CD4-positive, alpha-beta T cell treated with Interleukin-12 subunit alpha and Interleukin-12 subunit beta, for 1 hour (primary cell): ENCODE measurements at places on chromosomes 2 and 18.

DNA sequence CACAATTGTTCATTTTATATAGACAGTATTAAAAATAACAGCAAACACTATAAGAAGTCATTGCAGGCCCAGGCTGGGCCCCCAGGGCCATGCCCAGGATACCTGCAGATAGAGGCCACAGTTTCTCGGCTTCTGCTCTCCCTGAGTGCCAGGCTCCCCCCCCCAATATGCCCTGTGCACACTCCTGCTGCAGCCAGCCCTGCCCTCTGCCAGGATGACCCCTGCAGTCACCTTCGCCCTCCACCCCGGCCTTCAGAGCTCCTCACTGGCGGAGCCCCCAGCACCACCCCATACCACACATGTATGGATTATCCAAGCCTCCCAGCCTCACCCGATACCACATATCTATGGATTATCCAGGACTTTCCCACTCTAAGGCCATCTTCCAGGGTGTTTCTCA lies 104.5 kb downstream of the TPO start:
- DNase-seq = no peak

GRCh38 chr2:195513119-195513518 lies 143.9 kb upstream of the SLC39A10 start:
- DNase-seq = no peak

GRCh38 chr2:57296795-57297517 lies 749.6 kb upstream of the VRK2 start:
- DNase-seq = no peak

- no peak for DNase-seq
Observed at GRCh38 chr18:9135912-9136314, 668 bp upstream of the ANKRD12 start.

DNA sequence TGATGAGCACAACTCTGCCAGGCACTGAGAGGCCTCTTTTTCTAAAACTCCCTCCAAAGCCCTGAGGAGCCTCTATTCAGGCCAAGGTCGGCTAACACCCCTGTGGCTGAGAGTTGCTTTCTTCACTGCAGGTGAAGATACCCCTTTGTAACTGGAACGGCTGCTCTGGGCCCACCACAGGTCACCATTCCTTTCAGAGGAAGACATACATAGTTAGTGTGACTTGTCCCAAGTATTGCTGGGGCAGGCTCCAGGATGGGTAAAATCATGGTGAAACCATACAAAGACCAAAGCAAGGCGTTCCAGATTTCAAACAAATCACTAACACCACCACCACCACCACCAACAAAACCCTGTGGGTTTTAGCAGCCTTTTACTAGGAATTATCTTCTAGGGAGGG lies 36.8 kb downstream of the CHST10 start:
- DNase-seq = no peak

DNA sequence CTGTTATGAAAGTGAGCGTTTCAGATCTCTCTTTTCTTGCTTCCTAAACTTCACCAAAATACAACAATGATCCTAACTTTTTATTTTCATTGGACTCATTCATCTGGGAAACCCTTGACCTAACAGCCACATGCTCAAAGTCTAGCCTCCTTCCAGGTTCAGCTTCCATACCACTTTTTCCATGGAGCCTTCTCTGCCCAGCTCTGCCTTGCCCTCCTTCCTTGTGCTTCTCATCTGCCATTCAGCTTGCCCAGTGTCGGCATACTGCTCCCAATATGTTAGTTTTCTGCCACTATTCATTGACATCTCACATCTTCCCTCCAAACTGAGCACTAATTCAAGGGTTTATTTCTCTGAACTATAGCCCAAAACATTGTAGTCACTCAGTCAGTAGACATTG lies 214.7 kb downstream of the RAD51AP2 start:
- no peak for DNase-seq

DNA sequence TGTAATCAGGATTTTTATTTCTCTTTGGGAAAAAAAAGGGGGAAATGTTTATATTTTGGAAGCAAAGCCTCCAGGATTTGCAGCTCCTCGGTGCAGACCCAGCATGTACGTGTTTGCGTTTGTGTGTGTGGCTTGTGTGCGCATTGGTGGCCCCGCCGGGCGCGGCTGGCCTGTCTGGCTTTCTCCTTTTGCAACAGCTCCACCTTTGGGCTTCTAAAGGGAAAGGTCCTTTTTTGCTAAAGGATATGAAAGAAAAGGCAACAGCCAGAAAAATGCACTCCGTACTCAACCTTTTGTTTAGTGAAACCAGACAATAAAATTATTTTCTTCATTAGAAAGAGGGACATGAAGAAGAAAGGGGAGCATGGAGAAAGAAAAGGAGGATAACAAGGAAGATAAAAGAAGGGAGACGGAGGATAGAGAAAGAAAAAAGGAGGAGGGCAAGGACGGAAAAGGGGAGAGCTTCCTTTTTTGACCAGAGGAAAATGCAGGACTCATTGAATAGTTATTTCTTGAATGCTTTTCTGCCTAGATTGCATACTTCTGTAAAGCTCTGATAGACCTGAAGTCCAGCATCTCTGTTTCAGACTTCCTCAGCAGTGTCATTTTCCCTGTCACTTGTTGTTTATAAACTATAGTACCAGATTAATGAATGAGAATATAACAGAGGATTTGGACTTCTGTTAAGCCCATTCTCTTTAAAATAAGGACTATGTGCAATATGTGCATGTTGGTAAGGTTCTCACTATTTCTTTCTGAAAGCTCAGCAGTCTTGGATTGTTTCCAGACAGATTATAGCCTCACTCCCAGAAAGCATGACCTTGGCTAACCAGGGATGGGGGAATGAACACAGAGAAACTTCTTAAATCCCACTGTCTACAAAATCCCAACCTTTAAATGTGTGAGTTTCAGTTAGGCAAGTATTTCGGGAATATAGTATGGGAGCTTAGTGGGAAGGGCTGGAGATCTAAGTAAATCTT lies 563.1 kb upstream of the PIK3C3 start:
- DNase-seq = no peak

DNA sequence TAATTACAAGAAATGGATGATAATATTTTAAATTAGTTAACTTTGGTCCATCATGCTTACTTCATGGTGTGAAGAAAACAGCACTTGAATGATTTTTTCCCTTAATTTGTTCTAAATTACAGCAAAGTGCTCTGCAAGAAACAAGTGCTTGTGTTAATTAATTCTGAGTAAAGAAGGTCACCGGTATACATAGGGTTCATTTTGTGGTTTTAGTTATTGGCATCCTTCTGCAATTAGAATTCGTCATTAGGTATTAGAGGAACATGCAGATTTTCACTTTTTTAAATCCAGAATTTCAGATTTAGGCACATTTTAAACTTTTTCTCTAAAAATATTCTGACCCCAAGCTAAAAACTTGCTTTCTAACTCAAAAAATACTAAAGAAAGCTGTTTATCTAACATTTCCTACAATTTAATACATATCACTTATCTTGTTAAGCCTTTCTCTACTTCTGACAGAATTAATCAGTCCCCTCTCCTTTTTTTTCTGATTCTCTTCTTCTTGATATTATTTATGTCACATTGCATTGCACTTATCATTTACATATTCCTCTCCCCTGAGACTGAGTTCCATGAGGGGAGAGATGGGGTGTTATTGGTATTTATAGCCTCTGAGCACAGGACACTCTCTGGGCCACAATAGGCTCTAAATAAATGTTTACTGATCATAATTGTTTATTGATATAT lies 129.2 kb downstream of the PLA2R1 start:
- DNase-seq = no peak

- no peak for DNase-seq
Observed at GRCh38 chr18:72908181-72908580, 40.4 kb upstream of the NETO1 start.

DNA sequence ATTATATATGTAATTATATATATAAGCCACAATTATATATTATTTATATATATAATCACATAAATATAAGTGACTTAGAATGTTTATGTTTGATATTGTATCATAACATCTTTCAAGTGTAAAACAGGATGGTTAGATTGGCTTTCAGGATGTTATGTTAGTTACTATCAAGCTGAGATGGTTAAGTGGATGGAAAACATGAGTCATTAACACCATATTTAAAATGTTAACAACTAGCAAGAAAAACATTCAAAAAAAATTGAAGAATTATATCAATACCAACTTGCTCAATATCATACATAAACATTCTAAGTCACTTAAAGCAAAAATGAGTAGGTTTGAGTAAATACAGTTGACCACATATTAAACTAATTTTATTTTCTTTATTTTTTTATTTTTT lies 21.8 kb upstream of the RAB27B start:
- no peak for DNase-seq

GRCh38 chr2:85682378-85682777 lies 11.8 kb upstream of the GNLY start:
- no peak for DNase-seq

DNA sequence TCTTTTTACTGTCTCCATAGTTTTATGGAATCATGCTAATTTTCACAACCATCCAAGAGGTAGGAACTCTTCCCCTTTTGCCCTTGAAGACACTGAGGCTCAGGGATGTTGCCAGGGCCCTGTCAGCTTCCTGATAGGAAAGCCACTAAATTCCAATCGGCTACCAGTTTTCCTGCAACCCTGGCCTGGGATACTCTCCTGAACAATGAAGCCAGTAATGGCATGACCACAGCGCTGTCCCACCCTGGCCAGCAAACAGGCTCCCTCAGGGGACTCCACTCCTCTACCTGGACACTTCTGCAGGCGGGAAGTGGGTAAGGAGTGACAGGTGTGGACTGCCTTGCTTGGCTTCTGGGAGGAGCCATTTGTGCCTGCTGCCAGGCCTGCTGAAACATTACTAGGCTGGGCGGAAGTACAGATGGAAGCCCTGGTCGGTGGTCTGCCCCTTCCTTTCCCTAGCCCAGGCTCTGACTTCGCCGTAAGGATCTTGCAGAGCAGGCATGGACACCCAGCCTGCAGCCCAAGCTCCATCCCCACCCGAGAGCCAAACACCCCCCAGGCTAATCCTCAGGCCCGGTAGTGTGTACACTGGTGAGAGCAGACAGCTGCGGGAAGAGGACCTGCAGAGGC lies 78.8 kb upstream of the SMAD2 start:
- no peak for DNase-seq

DNA sequence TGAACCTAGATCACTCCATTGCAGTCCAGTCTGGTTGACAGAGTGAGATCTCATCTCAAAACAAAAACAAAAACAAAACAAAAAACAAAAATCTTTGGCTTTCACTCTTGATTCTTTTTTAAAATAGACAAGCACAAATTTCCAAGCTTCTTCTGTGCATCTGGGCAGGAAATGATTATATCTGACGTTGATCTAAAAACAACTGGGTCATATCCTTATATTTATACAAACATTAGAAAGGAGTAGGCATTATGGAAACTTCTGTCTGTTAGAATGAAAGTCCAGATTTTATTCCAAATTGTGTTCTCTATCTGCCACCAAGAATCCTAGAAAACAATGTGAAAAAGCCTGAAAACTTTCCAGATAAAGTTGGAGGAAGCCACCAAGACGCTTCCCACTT lies 26.2 kb upstream of the PMAIP1 start:
- no peak for DNase-seq

DNA sequence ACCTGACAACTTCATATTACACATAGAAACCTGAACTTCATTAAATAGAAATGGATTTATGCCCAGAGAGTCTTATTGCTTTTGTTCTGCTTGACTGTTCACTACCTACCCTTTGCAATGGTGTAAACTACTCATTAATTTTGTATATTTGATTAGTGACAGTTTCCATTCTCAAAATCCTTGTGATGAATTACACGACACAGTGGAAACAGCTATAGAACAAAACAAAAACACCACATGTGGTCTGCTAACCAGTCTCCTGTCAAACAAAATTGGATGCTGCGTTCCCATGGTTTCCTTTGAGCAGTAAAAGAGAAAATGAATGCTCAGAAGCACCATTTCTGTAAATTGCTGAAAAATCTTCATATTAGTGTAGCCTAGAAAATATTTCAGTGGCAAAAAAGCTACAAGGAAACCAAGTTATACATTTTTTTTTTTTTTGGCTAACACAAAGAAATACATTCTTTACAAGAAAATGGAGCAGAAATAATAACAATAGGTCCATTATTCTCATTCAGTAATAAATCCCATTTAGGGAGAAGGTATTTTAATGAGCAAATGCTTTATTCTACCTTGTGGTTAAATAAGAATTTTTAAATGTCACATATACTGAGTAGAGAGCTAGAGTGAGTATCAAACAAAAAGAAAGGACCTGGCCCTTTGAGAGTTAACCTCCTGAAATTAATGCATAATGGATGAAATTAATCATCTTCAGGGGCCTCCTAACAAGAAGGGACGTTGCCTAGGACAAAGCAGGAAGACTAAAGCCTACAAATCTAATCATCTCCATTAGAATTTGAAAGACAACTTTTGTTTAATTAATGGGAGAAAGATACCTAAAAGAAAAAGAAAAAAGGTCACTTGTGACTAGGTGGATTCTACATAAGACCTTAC lies 355.1 kb upstream of the ZC3H15 start:
- DNase-seq = no peak

DNA sequence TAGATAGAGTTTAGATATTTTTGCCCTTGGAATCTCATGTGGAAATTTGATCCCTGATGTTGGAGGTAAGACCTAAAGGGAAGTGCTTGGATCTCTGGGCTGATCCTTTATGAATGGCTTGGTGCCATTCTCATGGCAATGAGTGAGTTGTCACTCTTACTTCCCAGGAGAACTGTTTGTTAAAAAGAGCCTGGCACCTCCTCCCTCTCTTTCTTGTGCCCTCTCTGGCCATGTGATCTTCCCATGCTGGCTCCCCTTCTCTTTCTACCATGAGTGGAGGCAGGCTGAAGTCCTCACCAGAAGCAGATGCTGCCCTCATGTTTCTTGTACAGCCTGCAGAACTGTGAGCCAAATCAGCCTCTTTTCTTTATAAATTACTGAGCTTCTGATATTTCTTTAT lies 276.9 kb downstream of the ZNF804A start:
- DNase-seq = no peak

DNA sequence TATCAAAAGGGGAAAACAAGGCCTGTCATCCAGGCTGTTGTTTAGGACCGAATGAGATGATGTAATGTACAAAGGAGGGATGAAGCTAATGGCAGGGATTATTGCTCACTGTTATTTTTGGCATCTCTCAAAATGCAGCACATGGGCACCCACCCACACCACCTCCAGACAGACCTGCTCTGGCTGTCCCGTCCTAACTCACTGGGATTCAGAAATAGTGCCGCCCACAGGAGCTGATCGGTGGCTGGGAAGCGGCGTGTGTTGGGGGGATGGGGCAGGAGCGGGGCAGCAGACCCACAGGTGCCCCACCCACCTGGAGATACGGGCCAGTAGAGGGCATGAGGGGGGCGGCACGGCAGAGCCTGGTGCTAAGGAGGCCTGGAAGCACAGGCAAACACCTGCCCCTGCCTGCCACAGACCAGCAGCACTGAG lies 52.2 kb downstream of the CRACDL start:
- no peak for DNase-seq

GRCh38 chr2:86037141-86037794 lies 68.4 kb downstream of the POLR1A start:
- peak; percentile 42 for DNase-seq

DNA sequence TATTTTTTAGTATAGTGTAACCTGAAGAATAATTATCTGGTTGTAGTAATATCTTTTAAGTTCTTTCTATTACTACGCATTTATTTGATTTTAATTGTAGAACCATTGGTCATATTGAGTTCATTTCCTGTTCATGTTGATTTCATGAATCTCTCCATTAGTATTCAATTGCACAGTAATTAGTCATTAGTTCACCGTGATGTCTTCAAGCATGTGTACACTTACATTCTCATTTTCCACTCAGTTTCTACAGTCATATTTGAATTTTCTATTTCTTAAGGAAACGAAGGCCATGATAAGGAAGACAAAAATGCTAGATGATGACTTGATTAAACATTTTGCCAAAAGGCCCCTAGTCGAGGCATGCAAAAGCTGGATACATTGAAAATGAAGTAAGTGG lies 333.7 kb upstream of the FANCL start:
- DNase-seq = no peak
